Activated CD4-positive, alpha-beta T cell treated with anti-CD3 and anti-CD28 coated beads, Interleukin-2, Interleukin-4, amounts not matched to agents 100 ng/mL and 50 ng/mL, durations not matched to agents 16 hours and 8 hours (primary cell): ENCODE measurements at places on chromosomes 7 and 10.

DNA sequence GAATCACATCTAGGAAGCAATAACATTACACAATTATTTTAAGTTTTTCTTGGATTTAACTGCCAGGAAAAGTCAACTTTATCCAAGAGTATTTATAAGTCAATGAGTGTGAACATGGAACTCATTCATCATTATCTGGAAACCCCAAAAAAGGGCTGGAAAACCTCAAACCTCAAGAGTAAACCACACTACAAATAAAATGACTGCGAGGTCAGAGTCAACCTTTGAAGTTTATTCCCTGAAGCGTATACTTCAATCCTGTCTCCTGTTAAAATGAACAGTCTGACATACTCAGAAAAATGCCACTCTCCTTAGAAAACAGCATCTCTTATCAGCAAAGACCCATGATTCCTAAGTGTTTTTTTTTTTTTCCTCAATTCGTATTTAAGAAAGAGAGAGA, 86.5 kb downstream of the RELN start:
- DNase-seq = no peak

DNA sequence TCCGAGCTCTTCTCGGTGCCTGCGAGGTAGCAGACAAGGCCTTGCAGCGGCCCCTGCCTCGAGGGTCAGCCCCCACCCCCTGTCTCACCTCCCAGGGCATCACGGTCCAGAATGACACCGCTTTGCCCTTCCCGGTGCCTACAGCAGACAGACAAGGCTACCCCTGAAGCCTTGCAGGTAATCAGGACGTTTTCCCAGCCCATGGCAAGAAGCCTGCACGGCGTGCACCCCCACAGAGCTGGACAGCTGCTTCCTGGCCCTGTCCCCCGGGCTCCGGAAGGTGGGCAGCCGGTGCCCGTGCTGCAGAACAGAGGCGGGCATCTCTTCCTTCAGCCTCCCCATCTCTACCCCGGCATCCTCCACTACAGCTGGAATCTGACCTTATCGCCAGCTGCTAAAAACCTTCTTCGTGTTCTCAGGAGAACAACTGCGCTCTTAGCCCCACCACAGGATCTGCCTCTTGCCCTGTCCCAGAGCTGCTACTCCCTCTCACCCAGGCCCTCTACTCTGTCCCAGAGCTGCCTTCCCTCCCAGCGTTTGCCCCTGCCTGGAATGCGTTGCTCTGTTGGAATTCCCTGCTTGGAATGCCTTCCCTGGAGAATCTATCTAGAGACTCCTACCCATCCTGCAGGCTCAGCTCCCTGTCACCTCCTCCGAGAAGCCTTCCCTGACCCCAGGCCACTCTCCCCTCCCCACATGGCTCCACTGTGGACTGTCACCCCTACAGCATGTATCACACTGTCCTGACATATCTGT, 4.7 kb downstream of the MYL10 start:
- no peak for DNase-seq

GRCh38 chr7:16189026-16189715, 232.2 kb downstream of the CRPPA start:
- no peak for DNase-seq

DNA sequence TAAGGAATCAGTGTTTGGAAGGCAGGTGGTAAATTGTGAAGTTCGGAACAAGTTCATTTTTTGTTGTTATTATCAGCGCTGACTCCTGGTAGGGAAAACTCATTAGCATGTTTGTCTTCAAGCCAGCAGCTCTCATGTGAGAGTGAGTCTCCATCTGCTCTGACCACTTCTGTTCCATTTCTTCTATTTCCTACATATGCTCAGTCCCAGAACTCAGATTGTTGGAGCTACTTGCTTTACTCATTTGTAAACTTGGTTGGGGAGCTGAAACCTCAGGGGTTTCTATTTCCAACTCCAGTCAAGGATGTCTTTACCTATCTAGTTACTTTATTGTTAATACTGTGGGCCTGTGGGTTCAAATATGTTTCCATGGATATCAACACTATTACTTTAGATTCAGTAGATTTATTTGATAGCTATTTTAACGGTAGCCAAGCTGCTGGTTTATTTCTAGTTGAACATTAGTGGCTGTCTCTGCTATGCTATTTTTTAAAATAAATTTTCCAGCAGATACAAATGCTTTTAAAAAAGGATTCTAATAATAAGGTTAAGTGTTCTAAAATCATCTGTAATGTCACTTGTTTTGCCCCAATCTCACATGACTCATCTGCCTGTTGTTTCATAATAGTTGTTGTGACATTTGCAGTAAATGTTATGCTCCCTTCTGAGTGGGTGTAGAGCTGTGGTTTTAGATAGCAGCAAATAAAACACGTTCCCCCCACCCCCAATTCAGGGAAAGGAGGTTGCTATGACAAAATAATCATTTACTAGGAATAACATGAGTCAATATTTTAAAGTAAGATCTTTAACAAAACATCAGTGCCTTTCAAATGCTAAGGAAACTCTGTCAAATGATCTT, 143.3 kb downstream of the HDAC9 start:
- peak; percentile 60 for DNase-seq

- DNase-seq = no peak
Observed at GRCh38 chr7:57820477-57820876, 370.5 kb downstream of the ZNF716 start.

DNA sequence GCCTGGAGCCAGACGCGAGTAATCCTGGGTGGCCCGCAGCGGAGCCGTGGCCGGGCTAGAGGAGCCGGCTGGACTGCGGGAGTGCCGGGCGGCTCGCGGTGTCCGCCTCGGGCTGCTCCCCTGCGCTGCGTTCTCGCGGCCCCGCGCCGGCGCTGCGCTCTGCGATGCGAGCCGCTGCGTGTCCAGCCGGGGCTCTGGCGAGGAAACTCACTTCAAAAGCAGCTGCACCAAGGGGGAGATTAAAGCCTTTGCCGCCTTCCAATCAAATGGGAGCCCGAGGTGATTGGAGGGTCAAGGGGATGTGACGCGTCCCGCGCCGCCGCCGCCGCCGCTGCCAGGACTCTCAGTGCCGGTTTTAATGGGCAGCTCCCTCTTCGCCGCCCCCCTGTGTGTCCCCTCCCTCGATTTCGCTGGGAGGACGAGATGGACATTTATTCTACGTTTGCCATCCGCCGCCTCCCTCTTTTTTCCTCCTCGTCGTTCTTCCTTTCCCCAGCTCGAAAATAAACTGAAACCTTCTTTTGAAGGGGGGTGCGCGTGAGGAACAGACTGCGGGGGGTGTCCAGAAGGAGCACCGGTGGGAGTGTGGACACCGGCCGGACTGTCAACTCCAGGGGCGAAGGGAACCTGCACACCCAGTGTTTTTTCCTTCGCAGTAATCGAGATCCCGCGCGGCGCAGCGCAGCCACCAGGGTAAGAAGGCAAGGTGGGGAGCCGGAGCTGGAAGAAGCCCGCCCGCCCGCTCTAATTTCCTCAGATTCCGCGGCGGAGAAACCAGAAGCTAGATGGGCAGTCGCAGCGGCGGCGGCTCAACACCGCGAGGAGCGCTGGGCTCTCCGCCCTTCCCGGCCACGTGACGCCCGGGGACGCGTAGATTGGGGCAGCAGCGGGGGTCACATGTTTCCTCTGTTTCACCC, at the start of gene ZNF503:
Gene ZNF503, minus strand, starts transcription at position 196 of the 917 bp plus-strand sequence. CDS start 345 bp downstream, outside the sequence.
- peak; percentile 48 for DNase-seq

DNA sequence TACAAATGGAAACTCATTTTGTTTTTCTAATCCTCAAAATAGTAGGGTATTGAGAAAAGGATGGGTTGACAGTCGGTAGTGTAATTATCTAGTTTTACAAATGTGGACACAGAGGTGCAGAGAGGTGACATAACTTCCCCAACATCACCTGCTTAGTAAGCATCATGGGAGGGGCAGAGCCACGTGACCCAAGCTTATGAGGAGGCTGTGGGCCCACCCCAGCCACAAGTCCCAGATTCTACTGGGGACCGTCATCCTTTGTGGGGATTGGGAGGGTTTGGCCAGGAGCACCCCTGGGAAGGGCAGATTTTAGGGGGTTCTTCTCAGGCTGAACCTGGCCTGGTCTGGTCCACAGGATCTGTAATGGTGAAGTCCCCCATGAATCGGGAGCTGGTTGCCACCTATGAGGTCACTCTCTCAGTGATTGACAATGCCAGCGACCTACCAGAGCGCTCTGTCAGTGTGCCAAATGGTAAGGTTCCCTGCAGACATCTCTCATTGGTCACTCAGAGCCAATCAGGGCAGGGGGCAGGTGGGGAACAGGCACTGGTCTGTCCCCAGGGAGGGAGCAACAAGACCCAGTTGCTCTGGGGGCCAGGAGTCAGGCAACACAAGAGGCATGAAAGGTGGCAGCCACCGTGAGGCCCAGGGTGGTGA, 23.6 kb upstream of the VSIR start:
- no peak for DNase-seq

DNA sequence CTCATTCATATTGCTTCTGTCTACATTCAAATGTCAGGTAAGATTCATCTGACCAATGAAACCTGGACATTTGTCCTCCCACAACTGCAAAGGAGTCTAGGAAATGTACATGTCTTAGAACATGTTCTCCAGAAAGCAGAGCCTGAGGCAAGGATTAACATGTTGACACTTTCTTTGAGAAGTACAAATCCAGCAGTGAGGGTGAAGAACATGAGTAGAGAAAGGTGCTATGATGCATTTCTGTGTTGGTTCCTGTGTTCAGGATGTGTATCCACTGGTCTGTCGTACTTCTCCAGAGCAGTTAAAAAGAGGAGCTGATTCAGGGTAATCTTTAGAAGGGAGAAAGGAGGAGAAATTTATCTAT, 146.0 kb upstream of the AGR3 start:
- DNase-seq = no peak

- DNase-seq = no peak
Observed at GRCh38 chr7:2086229-2086628, 146.5 kb downstream of the MAD1L1 start.

DNA sequence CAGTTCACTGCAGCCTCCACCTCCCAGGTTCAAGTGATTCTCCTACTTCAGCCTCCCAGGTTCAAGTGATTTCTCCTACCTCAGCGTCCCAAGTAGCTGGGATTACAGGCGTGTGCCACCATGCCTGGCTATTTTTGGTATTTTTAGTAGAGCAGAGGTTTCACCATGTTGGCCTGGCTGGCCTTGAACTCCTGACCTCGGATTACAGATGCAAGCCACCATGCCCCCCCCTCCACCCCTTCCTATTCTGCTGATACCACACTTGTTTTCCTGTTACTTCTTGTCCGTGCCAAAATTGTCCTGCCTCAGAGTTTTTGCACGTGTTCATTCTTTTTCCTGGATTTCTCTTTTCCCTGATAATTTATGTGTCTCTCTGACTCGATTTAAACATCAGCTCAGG, 62.5 kb downstream of the R3HCC1L start:
- DNase-seq = no peak
